ENCODE measurements at places on chromosomes 1 and 21.

DNA sequence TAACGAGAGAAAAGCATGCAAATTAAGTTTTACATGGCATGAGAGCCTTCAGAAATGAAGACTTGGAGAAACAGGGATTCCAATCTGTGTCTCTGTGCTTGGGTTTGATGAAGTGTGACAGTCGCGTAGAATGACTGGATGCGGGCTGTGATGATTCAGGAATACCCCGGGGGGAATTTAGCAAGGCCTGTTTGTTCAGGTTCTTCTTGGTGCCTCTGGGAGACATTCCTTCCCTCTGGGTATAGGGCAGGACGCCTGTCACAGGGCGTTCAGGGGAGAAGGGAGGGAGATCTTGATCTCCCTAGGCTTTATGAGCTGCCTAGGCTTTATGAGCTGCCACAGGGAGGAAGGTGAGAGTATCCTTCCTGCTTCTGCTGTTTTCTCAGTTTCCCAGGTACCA lies 36.6 kb downstream of the DOP1B start:
- no peak for DNase-seq

DNA sequence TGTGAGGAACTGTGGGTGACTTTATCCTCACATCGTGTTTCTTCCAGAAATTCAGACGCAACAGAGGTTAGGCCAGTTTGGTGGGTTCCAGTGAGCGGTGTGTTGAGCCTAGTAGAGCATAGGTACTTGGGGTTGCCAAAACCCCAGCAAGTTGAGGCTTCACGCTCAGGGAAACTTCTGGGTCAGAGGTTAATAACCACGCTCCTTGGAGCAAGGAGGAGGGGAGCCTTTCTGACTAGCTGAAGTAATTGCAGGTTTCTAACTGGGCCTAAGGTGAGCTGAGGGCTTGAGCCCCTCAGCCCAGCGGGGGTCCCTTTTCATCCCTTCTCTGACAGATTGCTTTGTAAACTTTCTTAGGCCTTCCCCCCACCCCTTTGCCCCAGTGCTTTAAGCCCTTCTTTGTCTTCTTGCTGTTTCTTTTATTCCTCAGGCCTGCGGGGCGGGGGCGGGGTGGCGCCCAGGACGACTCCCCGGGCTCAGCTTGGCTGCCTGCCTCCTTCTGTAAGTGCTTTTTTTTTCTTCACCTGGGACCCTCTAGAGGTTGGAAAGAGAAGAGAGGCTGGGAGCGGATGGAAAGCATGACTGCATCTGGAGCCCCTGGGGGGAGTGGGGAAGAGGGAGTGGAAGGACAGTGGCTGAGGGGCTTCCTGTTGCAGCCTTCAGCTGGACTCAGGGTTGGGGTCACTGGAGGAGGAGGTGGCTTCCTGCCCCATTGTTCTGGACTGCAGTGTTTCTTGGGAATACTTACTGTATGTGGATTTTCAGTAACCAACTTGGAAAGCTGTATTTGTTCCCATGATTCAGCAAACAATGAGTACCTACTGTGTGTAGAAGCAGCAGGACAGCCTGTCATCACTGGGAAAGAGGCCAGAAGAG lies 1.3 kb upstream of the ZNF436 start:
- DNase-seq, result peak; percentile 93

- no peak for DNase-seq
These were observed 477.1 kb upstream of the NR5A2 start for GRCh38 chr1:199550199-199551065.

DNA sequence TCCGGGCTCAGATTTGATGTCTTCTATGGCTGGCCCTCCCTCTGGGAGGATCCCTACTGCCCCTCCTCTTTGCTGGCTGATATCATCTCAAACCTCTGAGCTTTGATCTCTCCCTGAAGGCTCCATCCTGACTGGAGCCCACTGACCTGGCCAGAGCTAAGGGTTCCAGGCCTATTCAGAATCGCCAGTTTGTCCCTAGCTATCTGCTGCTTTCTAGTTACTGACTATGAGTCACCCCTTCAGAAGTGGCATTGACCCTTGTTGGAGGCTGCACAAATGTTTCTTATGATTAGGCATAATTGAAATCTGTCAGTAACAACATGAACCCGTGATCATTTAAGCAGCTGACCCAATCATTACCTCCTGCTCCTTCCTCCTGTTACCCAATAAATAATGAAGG lies 87.1 kb downstream of the ABCA4 start:
- DNase-seq, result no peak

- DNase-seq, result peak; percentile 1
These were observed 13.0 kb upstream of the KLHDC8A start for GRCh38 chr1:205369701-205370123.

GRCh38 chr1:160238408-160238807 lies 23.9 kb downstream of the DCAF8 start:
- DNase-seq, result no peak

DNA sequence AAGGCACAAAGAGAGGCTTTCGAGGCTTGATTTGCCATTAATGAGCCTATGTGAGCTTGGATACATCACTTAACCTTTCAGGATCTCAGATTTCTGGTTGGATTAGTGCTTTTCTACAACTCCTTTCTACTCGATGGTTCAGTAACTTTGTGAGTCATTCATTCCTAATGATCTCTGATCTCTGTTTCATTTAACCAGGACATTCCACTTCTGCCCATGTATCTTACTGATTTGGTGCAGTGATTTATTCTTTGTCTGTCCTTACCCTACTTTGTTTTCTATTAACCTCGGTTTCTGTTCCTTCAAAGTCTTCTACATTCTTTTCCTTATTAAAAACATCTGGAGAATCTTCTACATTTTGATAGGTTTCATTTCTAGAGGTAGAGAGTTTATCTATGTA lies 94.6 kb upstream of the ZBTB18 start:
- DNase-seq, result no peak

DNA sequence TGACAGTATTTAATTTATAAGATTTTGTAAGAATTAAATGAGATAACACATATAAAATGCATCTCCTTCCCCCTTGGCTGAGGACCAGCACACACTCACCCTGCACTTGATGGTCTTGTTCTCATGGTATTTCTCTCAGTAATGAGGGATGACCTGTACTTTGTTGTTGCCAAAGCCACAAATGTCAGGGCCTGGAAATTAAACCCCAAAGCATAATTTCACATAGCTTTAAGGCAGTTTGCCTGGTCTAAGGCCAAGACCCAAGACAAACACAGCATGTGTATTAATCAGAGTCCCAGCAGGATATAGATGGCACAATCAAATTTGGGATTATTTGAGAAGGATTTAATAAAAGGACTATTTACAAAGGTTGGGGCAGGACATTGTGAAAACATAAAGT lies 48.6 kb upstream of the EPS15 start:
- no peak for DNase-seq

- peak; percentile 71 for DNase-seq
These were observed 63.6 kb upstream of the ZC3H12A start for GRCh38 chr1:37410815-37411214.

- no peak for DNase-seq
These were observed 6.6 kb downstream of the SORT1 start for GRCh38 chr1:109391157-109391556.

GRCh38 chr1:169570172-169570574 lies 16.1 kb downstream of the F5 start:
- DNase-seq, result no peak

DNA sequence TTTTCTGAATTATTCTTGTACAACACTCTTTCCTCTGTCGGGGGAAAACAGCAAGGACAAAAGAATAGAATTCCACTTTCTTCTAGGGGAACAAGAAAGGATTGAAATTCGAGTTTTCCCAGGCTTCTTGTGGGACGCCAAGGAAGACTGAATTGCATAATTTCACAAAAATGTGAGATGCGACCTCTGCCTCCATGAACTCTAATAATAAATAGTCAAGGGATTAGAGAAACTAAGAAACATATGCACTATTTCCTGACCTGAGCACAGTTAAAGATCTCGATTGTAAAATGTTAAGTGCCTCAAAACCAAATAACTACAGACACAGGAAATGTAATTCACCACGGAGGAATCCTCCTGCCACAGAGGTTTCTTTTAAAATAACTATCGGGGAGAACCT lies 117.3 kb upstream of the MARK1 start:
- no peak for DNase-seq

GRCh38 chr1:171110621-171111326 lies 20.1 kb downstream of the FMO3 start:
- DNase-seq, result no peak

GRCh38 chr1:86460998-86461397 lies 7.7 kb upstream of the CLCA1 start:
- DNase-seq, result no peak

- DNase-seq, result no peak
These were observed 19.2 kb downstream of the PKP1 start for GRCh38 chr1:201302163-201303152.

GRCh38 chr1:245837718-245838117 lies 669.4 kb downstream of the SMYD3 start:
- no peak for DNase-seq

DNA sequence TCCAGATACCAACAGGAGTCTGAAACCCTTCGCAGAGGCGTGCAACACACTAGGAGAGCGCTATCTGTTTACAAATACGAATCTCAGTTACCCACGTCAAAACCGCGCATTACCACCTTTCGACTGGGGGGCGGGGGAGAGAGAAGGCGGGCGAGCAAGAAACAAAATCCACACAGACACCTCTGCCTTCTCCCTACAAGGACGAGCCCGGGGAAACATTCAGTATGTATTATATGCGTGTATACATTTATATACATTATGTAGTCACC lies 722 bp downstream of the TUT4 start:
- DNase-seq, result peak; percentile 70

DNA sequence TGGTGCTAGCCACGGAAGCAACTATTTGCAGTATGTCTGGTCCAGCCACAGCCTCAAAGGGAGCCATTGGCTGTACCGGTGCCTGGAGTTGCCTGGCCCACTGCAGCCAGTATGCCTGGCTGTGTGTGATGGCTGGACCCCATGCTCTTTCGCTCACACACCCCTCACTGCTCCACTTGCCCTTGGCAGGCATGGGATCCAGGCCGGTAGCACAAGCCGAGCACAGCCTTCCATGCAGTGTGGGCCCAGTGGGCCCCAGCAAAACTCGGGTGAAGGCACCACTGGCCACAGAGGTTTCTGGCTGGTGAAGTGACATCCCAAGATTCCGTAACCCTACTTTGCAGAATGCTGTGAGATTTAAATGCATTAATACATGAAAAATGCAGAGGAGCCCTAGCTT lies 665.8 kb downstream of the PLPP3 start:
- no peak for DNase-seq

GRCh38 chr1:147337040-147337630 lies 94.7 kb downstream of the CHD1L start:
- no peak for DNase-seq

GRCh38 chr1:90936061-90936460 lies 85.8 kb downstream of the ZNF644 start:
- no peak for DNase-seq

DNA sequence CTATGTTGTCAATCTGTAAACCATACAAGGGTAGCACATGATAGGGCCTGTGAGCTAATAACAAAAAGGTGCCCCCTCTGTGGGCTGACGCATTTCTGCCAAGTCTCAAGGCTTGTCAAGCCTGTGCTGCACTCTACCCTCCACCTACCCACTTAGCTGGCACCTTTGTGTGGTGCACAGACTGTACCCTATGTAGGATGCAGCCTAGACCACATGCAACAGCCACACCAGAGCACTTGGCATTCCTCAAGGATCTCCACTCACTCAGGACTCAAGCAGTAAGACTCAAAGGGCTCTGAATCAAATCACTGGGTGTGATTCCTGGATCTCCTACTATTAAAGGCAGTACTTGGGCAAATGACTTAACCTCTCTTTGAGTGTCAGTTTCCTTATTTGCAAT lies 133.5 kb downstream of the BEND5 start:
- DNase-seq, result no peak

DNA sequence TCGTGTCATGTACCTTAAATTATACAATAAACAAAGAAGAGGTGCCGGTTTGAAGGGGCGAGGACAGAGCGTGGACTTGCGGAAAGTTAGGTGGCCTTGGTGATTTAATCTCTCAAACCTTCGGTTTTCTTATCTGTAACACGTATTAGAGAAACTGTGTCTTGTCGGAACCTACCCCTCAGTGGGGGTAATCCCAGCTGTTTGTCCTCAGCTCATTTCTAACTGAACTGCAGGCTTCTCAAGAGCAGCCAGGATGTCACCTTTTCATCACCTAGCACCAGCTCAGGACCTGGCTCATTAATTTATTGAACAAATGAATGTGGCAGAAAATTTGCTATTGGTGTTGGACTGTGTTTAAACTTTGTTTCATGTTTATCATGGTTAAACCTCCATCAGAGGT lies 31.2 kb downstream of the ITSN1 start:
- DNase-seq, result no peak

GRCh38 chr1:63787875-63788274 lies 14.1 kb downstream of the ROR1 start:
- peak; percentile 12 for DNase-seq

DNA sequence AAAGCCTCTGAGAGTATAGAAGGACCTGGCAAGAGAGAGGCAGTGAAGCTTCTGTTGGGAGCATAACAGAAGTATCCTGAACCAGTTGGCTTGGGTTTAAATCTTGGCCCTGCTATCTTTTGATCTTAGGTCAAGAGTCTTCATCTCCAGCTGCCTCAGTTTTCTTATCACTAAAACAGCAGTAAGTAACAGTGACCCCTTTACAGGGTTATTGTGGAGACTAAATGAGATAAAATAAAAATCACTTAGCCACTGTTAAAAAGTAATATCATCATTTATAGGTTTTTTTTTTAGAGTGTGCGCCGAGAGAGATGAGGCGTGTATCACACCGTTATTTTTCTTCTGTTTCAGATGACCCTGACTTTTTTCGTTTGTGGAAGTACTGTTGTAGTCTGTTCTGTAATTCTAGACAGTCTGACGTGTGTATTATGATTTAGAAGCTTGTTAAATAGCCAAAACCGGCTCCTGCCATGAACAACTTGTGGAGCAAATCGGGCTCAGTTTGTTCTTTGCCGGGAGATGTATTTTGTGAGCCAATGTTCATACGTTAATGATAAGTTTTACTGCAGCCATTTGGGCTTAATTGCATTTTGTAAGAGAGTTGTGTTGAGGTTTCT lies 1.1 kb downstream of the THRAP3 start:
- DNase-seq, result no peak

DNA sequence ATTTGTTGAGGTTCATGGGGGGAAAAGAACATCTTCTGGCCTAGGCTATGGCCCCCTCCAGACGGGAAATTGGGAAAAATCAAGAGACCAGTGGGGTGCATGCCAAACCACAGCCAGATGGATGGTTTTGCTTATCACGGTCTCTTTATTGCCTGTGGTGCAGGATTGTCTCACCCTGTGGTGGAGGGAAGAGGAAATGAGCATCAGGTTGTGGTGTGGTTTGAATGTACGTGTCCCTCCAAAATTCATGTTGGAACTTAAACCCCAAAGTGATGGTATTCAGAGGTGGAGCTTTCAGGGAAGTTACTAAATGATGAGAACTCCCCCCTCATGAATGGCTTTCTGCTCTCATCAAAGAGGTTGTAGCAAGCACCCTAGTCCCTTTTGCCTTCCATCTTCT lies 525.7 kb downstream of the NPHP4 start:
- no peak for DNase-seq

DNA sequence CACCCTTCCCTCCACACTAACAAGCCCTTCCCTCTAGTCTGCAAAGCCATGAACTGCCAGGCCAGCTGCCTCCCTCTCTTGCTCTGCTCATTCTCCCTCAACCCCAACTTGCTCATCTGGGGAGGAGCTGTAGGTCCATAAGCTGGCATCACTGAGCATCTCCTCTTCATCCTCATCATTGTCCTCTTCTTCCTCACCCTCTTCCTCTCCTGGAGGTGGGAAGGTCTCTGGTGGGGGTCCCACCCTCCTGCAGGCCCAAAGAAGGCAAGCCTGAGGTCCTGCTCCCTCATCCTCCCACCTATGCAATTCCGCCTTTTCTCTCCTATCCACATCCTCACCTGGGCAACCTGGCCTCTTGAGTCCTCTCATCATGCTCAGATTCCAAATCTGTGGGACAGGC lies 2.7 kb downstream of the ZNF692 start:
- DNase-seq, result no peak

- DNase-seq, result no peak
These were observed 103.2 kb upstream of the ZNF644 start for GRCh38 chr1:91124989-91125417.
